ENCODE measurements at places on chromosomes 4 and X.

- DNase-seq: no peak
These were observed 30.4 kb upstream of the NMU start for GRCh38 chr4:55666535-55666934.

DNA sequence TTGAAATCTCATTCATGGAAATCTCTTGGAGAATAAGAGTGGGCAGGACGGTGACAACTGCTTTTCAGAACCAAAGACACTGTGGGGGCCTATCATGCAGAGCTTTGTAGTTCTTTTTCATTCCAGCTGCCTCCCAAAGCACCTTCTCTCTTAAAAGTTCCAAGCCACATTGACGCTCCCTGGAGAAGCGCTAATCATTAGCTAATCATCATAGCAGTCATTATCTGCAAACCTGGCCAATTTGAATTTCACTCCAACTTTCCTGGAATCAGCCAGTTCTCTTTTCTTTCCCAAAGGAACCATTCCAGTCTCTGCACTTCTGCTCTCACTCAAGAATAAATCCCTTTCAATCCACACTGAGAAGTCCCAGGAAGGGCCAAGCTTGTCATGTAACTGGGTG lies 1144.1 kb upstream of the IGFBP7 start:
- DNase-seq: no peak

DNA sequence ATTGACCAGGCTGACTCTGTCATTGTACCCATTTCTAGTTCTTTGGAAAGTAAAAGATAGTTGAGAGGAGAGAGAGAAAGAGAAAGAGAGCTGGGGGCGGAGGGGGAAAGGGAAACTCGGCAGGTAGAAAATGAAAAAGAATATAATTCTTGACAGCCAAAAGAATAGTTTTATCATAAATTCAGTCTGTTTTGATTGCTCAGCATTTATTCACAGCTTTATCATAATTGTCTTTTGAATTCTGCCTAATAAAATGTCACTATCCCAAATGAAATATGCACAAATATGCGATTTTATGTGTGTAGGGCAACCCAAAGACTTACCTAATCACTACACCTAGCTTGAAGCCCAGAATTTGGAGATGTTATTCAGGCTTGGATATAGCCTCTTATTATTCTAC lies 1024.0 kb upstream of the PABPC4L start:
- no peak for DNase-seq

DNA sequence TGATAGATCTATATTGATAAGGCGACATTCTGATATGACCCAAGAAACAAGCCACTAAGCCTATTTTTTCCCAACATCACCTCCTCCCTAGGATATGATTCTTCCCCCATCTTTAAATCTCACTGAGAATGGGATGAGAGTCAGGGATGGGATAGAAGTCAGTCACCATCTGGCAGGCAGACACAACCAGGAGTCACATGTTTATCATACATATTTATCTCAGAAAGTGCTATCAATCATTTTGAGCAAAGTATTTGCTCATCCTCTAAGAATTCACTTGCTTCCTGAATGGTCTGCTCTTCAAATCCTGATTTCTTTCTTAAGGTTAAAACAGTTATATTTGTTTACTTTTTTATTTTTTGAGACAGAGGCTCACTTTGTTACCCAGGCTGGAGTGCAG lies 20.3 kb downstream of the DNAAF6 start:
- no peak for DNase-seq

DNA sequence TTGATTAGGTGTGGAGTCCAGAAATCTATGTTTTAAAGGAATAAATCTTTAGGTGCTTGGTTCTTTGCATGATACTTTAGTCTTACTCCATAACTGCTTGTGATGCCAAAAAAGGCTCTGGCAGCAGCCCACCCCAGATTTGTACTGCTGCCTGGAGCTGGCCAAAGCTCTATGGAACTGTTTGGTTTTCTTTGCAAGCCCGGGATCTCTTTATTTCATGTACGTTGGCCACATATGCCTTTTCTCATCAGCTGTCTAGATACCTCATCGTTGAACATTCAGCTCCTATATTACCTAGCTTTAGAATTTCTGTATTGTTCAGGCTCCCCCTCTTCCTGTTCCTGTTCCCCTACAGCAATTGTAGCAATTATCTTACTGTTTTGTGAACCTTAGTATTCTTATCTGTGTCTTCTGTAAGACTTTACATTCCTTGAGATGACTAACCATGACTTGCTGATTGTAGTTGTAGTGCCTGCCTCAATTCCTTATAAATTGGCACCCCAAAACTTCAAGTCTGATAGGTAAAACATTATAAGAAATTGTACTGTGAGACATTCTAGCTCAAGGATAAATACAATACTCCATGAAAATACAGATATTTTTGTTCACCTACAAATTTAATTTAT lies 199.4 kb upstream of the GPRIN3 start:
- DNase-seq: no peak

DNA sequence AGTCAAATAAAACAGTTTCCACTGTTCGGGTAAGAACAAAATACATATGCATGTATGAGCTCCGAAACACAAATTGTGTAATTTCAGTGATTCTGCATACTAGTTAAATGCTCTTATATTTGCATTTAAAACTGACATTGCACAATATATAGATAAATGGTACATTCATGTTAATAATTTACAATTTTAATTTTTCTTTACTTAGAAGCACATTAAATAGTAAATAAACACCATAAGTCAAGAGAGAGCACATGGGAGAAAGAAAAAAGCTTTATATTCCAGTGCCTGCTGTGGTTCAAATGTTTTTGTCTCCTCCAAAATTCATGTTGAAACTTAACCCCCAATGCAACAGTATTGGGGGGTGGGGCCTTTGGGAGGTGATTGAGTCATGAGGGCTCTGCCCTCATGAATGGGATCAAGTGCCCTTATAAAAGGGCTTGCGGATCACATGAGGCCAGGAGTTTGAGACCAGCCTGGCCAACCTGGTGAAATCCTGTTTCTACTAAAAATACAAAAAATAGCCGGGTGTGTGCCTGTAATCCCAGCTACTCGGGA lies 322.9 kb downstream of the BCOR start:
- DNase-seq: no peak

DNA sequence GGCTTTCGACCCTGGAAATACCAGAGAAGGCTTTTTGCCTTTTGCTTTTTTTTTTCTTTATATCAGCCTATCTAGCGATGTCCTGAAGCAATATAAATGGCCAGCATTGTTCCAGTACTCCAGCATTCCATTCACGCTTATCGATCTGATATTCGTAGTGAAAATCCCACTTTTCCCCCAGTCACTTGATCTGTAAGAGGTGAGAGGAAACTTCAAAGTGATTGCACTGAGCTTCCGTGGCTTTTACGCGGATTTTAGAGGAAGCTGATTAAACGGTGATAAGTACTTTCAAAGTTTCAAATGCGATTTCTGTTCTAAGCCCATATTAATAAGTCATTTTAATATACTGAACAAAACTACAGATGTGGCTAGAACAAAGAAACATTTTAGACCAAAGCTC lies 725.5 kb downstream of the TRIML1 start:
- no peak for DNase-seq

DNA sequence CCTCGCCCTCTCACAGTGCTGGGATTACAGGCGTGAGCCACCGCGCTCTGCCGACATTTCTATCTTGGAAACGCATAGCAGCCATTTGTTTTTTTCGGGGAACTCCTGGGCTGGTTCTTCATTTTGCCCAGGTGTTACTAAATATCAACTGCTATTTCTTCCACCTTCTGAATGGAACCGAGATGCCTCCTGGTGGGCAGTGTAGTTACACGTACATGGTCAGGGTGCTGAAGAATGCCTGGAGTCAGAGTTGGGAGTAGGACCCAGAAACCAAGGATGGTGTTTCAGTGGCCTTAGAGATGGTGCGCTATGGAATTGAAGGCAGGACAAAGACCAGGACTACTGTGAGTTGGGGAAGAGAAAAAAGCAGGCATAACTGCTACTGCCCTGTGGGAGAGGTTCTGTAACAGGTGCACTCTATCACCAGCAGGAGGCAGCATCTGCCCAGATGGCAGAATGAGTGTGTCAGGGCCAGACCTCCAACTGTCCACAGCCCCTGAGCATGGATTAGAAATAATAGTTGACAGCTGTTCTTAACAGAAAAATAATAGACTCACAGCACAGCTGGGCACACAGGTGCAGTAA lies 81.7 kb downstream of the ZC4H2 start:
- no peak for DNase-seq

GRCh38 chrX:68894513-68895340 lies 65.9 kb downstream of the EFNB1 start:
- DNase-seq: no peak

- no peak for DNase-seq
These were observed 1385.9 kb downstream of the FAM133A start for GRCh38 chrX:95059909-95060308.

DNA sequence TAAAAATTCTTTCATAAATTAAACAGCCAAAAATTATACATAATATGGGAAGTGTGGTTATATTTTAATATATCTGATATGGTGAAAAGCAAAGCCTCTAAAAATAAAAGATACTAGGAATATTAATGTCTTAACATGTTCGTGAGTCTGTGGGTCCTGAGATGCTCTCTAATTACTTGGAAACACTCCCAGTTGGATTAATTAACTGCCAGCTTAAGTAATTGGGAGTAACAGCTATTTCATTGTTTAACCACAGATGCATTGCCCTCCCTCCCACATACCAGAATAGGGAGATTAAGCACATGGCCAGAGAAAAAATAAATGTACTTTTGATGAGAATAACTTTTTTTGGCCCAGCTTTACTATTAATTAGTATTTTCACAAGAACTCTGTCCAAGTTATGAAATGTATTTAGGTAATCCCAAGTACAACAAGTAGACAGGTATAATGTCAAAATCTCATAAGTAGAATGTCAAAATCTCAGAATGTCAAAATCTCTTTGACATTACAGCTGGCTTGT lies 79.7 kb downstream of the BTC start:
- no peak for DNase-seq

GRCh38 chrX:107842715-107843400 lies 17.2 kb downstream of the MID2 start:
- DNase-seq: no peak

GRCh38 chr4:117385526-117385925 lies 300.1 kb upstream of the TRAM1L1 start:
- DNase-seq: no peak

DNA sequence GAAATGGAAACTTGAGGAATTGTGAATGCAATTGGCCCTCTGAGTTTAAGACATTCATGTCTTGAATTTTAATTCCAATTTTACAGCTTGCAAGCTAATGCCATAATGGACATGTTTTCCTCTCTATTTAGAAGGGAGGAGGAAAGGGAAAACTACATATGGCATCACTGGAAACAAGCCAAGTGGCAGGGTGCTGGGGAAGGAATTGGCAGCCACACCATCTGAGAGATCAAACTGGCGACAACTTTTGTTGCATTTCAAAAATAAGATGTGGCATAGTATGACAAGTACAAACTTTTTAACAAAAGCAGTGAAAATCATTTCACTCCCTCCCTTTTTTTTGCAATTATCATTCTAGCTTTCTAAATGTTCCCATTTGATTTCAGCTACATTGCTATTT lies 615.6 kb downstream of the CENPC start:
- DNase-seq: no peak

GRCh38 chrX:40095583-40096394 lies 2.0 kb downstream of the BCOR start:
- no peak for DNase-seq

DNA sequence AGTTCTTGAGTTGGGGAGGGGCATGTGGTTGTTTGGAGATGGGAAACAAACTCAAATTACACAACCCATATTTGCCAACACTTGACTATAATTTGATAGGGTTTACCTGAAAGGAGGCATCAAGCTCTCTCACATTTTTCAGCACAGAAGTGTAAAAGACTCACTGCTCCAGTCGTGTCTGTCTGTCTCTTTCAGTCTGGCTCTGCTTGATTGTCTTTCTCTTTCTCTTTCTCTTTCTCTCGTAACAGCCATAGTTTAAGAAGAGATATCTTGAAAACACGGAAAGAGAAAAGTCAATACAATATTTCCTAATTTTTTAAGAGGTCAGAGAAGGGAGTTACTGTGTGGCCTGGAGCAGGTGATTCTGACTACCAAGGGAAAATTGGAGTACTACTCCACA lies 413.6 kb upstream of the CXorf51A start:
- DNase-seq: no peak

- no peak for DNase-seq
These were observed 31.2 kb downstream of the LGI2 start for GRCh38 chr4:24999392-25000089.

DNA sequence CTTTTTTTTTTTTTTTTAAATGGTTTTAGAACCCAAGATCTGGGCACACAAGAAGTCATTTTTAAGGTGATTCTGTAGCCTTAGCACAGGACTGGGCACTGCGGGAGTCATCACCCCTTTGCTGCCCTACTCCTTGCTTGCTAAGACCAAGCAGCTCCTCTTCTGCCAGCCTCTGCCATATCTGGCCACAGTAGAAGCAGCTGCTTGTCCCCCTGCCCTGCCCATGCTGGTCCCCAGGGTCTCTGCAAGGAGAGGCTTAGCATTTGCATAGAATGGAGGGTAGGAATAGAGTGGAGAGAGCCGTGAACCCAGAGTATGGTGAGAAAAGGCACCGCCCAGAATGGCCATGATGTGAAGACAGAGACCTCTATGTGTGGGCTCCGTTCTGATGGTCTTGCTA lies 109.3 kb downstream of the ADRA2C start:
- DNase-seq: no peak

DNA sequence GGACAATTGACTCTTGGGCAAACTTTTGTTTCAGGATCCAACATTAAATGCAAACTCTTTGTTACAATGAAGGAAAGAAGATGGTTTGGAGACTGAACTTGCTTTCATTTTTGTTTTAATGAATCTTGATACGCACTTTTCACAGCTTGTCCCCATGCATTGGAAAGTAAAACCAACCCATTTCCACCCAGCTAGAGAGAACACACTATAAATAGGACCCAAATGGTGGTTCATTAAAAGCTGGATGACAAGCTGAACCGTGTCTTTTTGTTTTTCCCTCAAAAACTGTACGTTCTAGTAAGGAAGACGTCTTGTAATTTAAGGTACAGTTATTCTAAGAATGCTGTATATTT lies 95.3 kb upstream of the EGFL6 start:
- DNase-seq: no peak

DNA sequence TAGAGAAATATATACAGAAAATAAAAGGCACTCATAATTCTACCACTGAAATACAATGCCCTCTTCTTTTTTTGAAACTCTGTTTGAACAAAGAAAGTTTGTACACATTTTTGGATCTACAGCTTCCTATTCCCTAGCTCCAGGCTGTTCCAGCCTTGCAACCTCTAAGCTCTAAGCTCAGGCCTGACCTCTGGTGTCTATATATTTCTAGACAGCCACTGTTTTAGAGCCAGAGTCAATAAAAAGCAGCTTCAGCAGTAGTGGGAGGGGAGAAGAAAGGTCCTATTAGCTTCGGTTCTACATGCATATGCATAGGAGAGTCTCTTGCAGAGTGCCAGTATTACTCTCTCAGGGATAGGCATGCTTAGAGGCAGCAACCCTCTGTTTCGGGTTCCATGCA lies 39.7 kb downstream of the CLDN2 start:
- no peak for DNase-seq

GRCh38 chr4:3388471-3389232 lies 53.1 kb upstream of the HGFAC start:
- peak; percentile 49 for DNase-seq

- no peak for DNase-seq
These were observed 108.1 kb downstream of the ATG4A start for GRCh38 chrX:108199691-108200090.
